ENCODE measurements at places on chromosomes 4 and X.

DNA sequence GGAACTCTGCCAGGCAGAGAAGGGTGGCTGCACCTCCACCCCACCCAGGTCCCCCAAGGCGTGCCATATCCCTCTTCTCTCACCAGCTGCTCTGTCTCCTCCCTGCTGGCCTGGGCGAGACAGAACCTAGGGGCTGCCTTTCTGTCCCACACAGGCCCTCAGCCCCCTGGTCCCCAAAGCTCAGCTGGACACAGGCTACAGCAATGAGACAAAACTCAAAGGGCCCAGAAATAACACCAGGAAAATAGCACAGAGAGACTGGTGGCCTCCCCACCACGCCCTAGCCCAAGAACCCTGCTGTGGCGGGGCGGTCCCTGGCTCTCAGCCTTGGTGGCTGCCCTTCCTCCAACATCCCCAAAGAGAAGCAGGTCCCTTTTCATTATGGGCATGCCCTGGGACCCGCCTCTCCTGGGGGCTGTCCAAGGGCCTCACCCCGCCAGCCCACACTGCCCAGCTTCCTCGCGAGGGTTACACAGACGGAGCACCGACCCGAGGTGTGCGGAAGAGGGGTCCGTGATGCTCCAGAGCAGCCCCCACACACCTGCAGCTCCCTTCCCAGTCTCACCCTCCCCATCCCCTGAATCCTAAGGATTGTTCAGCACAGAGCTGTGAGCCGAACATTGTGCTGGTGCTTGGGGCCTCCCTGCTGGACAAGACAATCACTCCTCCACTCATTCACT, 67.7 kb upstream of the HMX1 start:
- DNase-seq = no peak

- DNase-seq = no peak
Measured at GRCh38 chrX:17413228-17413627, 38.2 kb downstream of the NHS start.

DNA sequence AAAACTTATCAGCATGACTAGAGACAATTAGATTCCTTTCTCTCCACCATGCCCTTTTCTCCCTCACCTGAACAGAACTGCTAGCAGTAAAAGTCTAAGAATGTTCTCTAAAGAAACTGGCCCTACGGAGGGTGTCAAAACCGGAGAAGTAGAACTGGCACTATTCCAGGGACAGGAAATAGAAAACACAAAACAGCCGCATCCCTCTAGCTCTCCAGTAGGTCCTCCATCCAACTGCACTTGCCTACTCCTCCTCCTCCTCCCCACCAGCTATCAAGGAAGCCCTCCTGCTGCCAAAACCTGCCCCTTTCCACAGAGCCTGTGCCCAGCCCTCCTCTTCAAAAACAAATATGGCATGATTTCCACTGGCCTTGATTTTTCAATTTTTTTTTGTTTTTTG, 28.4 kb downstream of the FUNDC1 start:
- no peak for DNase-seq

DNA sequence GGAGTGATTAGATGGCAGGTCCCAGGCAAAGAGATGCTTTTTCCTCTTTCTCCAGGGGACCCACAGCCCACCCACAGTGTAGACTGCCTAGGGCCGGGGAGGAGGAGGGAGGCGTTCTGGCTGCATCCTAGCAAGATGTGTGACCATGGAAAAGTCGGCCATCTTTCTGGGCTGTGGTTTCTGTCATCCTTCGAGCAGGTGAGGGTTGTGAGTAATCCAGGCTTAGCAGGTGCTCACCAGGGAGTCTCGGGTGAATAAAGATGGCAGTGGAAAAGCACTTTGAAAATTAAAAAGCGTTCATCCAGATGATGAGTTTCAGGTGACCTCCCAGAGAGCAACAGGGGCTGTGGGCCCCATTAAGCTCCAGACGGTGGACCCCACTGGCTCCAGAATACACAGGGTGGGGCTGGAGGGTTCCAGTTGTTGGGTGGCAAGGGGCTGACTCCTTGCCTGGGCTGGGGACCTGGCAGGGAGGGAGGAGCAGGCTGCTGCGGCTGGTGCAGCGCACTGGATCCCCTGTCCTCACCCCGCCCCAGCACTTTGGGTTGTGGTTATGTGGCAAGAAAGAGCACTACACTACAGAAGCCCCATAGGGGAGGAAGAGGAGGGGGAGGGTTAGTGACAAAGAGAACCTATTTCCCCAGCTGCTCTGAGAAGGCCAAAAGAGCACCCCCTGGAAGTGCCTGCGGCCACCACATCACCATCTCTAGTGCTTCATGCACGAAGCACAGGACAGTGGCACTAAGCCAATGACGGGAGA, 23.7 kb downstream of the ELF4 start:
- no peak for DNase-seq

DNA sequence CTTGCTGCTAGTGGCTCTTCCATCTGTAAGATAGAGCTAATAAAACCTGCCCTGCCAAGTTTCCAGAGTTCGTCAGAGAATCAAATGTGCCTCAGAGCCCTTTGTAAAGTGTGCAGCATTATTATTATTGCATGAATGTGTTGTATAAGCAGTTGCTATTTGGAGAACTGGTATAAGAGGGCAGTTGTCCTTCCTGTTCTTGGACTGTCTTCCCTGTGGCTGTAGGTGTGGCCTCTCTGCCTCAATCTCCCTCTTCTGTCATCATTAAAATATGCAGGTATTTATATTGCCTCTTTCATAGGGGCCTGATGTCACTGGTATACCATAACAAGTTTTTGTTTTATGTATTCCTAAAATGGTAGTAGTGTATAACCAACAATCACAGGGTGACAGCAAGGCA, 3.8 kb downstream of the MTM1 start:
- no peak for DNase-seq

DNA sequence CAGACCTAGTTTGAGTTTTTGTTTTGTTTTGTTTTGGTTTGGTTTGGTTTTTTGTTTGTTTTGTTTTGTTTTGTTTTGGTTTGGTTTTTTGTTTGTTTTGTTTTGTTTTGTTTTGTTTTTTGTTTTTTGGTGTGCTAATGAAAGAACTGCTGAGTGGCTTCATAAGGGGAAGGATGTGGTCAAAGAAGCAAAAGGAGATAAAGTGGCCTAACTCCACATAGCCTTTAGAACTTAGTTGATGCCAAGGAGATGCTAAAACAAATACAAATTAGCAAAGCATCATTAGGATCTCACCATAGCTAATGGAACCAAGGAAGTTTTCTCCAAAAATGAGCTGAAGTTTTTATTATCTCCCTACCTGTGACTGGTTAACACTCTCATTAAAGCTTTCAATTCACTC, 44.6 kb upstream of the TMEM164 start:
- DNase-seq = no peak

DNA sequence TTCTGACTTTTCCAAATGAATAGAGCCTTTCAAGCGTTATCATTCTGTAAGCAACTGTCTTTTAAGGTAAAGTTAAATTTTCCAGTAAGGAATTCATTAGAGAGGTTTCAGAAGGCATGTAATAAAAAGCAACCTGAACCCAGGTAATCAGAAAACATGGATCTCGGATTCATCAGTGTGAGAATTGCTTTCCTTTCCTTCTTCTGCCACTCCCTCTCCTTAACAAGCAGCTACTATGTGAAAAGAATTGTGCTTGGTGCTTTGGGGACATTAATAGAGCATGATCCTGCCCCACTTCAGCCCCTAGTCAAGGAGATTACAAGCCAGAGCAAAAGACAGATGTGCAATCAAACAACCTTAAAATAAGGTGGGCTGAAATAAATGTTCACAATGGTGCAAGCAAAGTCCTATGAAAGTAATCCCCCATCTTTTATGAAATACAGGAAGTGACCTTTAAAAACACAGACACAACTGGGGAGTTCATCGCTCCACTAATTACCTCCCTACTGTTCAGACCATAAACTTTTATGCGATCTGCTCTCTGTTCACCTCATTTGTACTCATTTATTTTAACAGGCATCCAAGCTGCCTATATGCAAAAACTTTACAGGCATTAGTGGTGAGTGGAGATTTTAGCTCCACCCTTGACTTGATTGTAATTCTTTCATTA, 122.9 kb upstream of the RASGEF1B start:
- no peak for DNase-seq

DNA sequence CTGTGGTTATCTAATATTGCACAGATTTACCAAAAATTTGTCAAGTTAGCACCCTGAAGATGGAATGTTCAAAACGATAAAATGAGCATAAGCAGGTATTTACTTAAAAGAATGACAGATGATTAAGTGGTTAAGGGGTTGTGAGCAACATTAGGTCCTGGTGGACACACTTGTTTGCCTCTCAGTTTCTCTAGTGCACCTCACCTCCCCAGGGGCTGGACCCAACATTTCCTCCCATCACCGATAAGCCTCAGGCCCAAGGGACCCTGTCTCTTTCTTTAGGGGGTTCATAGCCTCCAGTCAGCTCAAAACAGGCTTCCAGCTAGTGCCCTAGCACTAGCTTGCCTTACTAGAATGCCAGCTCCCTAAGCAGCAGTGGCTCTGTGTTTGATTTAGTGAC, 88.0 kb downstream of the ATP11C start:
- no peak for DNase-seq

DNA sequence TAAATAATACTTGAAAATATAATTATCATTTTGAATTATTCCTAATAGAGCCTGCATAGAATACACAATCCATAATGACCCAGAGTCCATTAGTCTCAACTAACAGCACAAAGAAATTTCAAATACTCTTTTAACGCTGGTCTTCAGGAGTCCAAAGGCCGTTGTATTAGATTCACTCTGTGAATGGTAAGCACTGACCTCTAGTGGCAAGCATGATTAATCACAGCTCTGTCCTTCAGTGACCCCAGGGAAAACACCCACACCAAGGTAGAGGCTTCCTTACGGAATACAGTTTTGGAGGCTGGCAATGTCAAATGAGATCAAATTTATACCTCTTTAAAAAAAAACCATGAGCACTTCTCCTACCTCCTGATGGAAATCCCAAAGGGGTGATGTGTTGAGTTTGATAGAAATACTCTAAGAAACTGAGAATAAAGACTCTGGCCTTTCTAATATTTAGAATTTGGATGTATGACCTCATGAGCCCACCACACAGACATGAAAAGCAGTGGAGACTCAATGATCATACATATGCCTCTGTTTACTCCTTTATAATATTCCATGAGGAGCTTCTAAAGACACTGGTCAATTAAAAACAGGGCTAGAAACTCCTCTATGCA, 147.2 kb upstream of the DKK2 start:
- DNase-seq = no peak

GRCh38 chr4:183011213-183011907, 87.7 kb upstream of the WWC2 start:
- DNase-seq = no peak

DNA sequence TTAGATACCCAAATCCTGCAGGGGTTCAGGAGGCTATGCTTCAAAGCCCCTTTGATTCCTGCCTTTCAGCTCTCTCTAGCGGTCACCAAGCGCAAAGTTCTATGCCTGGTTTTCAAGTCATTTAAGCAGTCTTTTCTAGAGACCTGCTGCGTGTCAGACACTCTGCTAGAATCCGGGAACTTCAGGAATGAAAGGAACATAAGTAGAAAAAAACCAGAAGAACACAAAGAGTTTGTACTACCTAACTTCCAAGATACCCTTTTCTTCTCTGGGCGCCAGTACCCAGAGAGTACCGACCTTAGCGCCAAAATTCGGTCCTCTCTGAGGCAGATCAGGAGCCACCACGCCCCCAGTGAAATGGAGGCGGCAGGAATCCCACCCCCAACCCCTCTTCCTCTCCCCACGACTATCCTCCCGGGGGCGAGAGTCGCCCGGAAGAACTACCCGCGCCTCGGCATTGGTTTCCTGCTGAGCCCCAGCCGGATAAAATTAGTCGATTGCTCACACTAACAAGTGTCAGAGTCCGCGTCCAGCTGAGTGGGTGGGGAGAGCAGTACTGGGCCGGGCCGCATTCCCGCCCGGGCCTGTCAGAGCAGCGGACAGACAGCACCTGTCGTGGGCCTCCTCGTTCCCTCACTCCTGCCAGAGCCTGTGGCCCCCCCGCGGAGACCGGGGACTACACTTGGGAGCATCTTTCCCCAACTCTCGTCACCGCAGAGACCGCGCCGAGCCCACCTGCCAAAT, 78.8 kb downstream of the RLIM start:
- peak; percentile 31 for DNase-seq

DNA sequence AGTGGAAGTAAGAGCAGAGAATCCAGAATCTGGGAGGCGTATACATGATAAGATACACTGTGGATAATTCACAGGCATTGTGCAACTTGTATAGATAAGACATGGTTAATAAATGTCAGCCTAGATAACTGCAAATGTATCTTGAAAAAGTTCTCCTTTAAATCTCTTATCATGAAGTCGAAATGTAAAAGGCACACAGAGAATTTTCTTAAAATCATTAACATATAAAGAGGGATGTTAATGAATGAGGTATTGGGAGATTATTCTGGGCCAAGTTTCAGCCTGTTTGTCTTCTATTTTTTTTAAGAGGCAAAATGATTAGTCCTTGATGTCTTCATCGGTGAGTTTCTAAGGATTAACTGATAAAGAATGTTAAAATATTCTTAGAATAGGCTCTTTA, 835 bp downstream of the TDO2 start:
- no peak for DNase-seq

DNA sequence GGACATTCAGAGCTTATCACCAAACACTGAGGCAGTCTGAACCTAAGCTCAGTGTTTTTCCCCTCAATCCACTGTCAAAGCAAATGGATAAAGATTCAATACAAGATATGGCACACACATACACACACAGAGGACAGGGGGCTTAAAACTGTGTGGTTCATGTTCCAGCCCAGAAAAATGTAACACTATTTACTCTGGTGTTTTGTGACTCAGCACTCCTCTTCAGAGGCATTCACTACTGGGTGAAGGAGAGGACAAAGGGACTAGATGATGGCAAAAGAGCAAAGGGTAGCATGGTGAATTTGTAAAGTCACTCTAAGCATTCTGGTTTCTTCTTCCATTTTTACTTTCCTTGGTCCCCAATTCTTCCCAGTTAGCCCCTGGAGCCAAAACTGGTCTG, 120.3 kb downstream of the ARHGEF9 start:
- DNase-seq = no peak

GRCh38 chr4:128516301-128516969, 228.8 kb upstream of the PGRMC2 start:
- DNase-seq = no peak

DNA sequence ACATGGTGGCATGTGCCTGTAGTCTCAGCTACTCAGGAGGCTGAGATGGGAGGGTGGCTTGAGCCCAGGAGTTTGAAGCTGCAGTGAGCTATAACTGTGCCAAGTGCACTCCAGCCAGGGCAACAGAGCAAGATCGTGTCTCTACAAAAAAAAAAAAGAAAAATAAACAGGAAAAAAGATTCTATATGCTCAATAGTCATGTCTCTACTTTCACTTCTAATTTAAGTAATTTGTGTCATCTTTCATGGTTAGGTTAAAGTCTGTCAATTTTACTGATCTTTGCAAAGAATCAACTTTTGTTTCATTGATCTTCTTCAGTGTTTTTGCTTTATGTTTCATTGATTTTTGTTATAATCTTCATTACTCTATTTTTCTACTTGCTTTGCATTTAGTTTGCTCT, 106.2 kb upstream of the MAB21L2 start:
- DNase-seq = no peak

- DNase-seq = peak; percentile 93
Measured at GRCh38 chrX:118823263-118824172, at the start of gene ZCCHC12. TSS of gene ZCCHC12 (plus strand) at chrX:118823824. CDS start at chrX:118825245, 1,421 bp downstream.

DNA sequence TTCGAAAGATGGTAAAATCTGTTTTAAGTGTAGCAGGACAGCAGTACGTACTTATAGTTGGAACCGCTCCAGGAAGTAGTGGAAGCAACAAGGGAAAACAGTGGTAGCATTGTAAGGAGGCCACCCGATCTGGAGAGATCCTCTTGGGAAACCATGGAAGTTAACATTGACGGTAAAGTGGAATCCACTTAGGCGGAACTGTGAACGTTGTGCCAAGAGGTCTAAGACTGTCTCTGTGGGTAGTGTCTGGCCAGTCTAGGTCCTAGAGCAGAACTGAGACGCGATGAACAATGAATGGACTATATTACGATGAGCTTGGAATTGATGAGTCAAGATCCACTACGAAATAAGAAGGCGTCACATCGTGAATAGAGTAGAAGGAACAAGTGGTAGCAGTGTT, 124.0 kb downstream of the TENM3 start:
- DNase-seq = no peak
